ENCODE measurements at places on chromosomes 2 and 18. TPM values are rescaled to one million over a fixed set of nuclear protein-coding genes. Genes with fewer than 3 reads are reported as not detected.

DNA sequence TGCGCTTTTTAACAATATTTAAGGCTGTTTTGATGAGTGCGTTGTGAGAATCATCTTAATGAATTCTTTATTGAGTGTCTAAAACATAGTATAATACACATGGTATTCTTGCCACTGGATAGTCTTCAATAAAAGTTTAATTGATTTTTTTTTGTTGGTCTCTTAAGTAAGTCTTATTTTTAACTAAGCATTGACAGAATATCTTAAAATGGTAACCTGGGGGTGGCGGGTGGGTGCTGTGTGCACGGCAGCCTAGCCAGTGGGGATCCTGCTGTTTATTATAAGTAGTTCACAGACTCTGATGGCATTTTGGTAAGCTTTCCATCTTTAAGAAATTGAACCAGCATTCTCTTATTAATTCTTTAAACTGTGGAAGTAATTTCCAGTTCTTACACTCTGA is 6.0 kb downstream of the SOX11 start:
- DNase-seq, result no peak

DNA sequence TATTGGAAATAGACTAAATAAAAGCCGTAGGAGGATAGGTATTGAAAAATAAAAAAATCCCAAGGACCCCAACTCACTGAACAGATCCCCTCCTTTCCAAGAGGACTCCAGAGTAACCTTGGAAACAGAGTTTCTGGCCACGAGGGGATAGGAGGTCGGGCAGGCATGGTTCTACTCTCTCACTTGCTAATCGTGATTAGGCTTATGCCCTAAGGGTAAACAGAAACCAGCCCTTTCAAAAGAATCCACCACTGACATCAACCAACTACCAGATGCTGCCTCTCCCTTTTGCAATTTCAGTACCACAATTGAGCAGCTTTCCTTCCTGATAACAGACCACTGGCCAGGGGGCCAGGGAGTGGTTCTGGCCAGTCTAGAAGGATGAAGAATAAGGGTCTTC is 477.8 kb downstream of the EIPR1 start:
- DNase-seq, result no peak

DNA sequence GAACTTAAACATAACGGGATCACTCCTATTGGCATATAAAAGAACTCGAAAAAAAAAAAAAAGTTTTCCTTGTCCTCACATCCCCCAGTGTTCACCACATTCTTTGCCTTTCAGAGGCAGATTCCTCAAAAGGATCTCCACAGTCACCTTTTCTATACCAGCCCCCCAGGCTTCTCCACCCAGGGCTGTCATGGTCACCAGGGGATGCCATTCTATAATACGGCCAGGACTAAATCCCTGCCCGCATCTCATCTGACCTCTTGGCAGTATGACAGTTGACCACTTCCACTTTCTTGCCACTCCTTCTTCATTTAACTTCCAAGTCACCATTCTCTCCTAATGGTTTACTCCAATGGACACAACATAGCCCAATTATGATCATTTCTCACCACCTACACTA is 29.3 kb downstream of the SOS1 start:
- no peak for DNase-seq

DNA sequence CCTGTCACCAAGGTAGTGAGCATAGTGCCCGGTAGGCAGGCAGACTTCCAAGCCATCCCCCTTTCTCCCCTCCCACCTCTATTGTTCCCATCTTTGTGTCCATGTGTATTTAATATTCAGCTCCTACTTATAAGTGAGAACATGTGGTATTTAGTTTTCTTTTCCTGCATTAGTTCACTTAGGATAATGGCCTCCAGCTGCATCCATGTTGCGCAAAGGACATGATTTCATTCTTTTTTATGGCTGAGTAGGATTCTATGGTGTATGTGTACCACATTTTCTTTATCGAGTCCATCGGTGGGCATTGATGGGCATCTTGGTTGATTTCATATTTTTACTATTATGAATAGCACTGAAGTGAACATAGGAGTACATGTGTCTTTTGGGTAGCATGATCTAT is 35.3 kb downstream of the MMADHC start:
- no peak for DNase-seq

GRCh38 chr2:43270461-43270860 is 44.1 kb upstream of the ZFP36L2 start:
- no peak for DNase-seq

DNA sequence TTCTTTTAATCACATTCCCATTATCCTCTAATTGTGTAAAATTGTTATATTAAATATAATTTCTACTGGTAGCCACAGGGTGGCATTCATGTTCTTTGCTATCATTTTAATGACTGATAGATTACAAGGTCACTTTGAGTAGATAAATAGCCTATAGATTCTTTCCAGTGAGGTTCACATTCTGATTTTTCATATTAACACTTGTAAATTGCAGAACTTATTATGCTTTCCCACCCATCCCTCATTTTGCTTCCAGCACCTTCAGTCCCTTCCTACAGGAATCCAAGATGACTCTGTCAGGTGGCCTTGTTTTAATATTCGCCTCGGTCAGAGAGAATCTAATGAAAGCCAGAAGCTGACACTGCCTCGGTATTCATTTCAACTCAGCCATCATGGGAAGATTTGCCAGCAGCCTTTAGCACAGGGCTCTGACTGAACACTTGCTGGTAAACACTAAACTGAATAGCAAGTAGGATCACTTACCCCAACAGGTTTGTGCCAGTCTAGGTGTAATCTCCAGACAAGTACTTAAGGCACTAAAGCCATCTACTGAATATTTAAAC is 101.2 kb upstream of the FSHR start:
- no peak for DNase-seq

DNA sequence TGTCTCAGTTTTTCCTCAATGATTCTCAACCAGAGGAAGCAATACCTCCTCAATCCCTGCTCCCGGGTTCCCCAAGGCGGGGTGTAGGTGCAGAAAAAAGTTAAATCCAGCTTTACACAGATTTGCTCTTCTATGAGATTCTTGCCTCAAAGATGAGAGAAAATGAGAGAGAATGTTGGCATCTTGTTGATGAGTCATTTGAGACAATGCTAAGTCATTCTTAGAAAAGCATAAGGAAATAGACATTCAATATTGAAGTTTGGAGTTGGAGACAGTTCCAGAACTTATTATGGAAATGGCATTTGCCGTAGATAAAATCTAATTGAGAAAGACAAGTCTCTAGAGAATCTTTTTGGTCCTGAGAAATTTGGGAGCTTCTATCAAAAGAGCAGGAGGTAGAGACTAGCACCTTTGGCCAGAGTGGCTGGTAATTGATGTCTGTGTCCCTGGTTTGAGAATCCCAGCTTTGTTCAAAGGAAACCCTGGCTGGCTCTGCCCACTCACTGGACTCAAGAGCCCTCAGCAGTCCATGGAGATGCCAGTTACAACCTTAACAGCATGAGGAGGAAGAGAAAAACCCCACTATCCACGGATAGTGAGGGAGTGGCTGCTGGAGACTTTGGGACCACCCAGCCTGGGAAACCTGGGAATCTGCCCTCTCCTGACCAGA is 181.2 kb downstream of the FAM124B start:
- DNase-seq, result no peak

GRCh38 chr2:235170536-235171521 is 219.0 kb downstream of the SH3BP4 start:
- DNase-seq, result no peak

The AQP12B gene
- total RNA-seq, result not detected

All from heart right ventricle (tissue), 16 donors.